A549 treated with ZK216348 at 1 μM for 4 hours (cell line): ENCODE measurements at places on chromosomes 13 and 19. TPM values are rescaled to one million over a fixed set of nuclear protein-coding genes. Genes with fewer than 3 reads are reported as not detected.

ZIC5 gene
- 2.4 to 3.8 TPM (median 2.6 TPM) in 5 replicates for total RNA-seq

CNN2 gene
- total RNA-seq: 58.7 to 77.1 TPM (median 66.0 TPM) in 5 replicates

PRKCG gene
- total RNA-seq: 3.4 to 6.7 TPM (median 6.0 TPM) in 5 replicates

DPF1 gene
- total RNA-seq: 3.6 to 5.8 TPM (median 4.8 TPM) in 5 replicates

OR10H1 gene
- total RNA-seq: not detected in 5 replicates

LAIR1 gene
- total RNA-seq: not detected in 5 replicates

FRY gene
- total RNA-seq: 0.04 to 0.19 TPM (median 0.15 TPM) in 3 of 5 replicates, not detected in the others

TIMM13 gene
- 48.7 to 125 TPM (median 112 TPM) in 5 replicates for total RNA-seq

KRTDAP gene
- total RNA-seq: not detected in 5 replicates

CLDND2 gene
- total RNA-seq: 6.6 to 12.6 TPM (median 10.5 TPM) in 5 replicates

HSPH1 gene
- total RNA-seq: 82.2 to 128 TPM (median 106 TPM) in 5 replicates
